Activated CD8-positive, alpha-beta memory T cell treated with anti-CD3 and anti-CD28 coated beads, Interleukin-2, amount 10 ng/mL, durations not matched to agents 7 days and 5 days (primary cell): ENCODE measurements at places on chromosomes 11 and 22.

DNA sequence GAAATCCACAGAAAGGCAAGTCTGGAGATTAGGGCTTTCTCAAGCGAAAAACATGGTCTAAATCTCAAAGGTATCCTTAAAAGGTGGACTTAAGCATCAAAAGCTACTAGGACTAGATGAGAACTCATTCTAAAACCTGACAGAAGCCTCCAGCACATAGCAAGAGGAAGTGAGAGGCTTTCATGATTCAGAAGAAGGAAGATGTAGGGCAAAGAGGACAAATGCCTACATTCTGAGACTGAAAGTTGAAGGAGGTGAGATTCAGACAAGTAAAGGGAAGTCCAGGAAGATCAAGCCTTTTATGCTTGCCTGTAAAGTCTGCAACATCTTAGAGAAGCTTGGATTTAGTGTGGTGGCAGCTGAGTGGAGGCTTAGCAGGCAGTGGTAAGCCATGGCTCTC is 98.9 kb downstream of the PGR start:
- DNase-seq: no peak

- no peak for DNase-seq
These were observed 4.8 kb upstream of the TRIM6 start for GRCh38 chr11:5591613-5592012.

DNA sequence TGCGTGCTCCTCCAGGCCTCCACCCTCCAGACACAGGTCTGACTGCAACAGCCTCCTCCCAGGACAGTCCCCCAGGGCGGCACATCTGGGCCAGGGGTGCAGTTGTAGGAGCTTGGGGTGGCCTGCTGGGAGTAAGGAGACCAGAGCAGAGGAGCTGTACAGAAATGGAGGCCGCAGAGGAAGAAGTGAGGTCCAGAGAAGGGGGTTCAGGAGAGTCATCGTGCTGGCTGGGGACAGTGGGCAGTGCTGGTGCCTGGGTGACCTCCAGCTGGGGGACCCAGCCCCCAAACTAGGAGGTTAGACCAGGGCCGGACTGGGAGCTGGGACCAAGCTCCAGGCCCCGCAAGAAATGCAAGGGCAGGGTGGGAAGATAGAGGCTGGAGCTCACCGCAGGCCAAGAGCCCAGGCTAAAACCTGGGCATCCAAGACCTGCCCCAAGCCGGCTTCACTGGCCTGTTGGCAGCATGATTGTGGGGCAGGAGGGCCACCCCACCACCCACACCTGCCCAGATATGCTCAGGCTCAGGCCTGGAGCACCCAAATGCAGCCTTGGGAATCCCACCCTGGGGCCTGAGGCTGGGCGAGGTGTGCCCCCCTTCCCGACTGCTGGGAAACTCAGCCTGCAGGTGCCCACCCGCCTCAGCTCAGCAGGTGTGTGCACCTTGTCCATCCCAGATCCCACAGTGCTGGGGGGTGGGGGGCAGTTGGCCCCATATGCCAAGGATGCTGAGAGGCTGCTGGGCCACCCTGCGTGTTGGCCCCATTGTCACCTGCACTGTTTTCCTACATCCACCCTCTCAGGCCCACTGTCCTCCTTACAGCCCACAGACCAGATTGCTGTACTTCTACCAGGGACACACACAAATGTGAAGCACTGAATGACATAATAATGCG is 96.9 kb downstream of the MORC2 start:
- DNase-seq: no peak

- no peak for DNase-seq
These were observed 54.7 kb downstream of the ABTB2 start for GRCh38 chr11:34303028-34303570.

DNA sequence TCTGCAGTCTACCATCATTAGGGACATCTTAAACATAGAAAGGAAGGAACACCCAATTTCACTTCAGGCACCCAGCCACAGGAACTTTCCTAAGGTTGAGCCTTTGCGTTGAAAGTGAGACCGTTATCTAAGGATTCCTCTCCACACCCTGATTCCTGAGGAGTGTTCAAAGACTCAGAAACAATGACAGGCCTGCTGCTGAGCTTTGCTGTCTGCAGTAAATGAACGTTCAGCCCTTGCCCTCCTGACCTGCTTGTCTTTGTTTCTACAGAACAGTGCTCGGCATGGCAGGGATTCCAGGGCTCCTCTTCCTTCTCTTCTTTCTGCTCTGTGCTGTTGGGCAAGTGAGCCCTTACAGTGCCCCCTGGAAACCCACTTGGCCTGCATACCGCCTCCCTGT is 7.0 kb downstream of the PRSS23 start:
- DNase-seq: no peak

- DNase-seq: no peak
These were observed 216.8 kb downstream of the TMEM135 start for GRCh38 chr11:87254562-87254961.

DNA sequence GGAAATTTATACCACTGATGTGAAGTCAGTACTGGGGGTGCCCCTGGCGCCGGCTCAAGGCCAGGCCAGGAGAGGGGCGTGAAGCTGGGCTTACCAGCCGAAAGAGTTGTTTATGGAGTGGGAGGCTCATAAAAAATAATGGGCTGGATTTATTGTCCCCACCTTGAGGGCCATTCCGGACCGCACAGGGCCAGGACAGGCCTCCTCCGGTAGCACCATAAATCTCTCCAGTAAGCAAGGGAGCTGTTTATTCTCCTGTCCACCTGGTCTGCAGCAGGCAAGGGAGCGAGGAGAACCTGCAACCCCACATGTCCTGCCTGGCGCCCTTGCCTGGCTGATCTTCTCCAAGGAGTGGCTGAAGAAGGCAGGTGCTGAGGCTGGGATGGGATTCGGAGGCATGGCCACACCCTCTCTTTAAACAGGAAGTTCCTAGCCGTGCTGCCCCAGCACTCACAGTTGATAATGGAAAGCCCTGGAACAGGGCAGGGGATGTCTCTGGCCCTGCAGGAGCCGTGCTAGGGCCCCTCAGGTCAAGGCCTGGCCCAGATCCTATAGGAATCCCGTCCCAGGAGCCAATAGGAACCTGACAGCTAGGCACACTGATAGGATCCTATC is 65.1 kb downstream of the SCUBE1 start:
- no peak for DNase-seq

DNA sequence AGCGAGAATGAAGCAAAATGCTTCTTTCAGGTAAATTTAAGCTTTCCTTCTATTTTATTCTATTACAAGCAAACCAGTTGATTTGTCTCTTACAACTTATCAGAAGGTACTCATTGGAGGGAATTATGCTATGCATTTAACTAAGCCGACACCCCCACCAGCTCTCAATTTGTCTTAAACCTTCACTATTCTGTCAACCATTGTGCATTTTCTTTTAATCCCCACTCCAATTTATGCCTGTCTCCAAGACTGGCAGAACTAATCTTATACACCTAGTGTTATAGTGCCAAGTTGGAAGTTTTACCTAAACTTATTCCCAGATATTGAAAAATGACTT is 12.5 kb downstream of the TAF1D start:
- DNase-seq: no peak

DNA sequence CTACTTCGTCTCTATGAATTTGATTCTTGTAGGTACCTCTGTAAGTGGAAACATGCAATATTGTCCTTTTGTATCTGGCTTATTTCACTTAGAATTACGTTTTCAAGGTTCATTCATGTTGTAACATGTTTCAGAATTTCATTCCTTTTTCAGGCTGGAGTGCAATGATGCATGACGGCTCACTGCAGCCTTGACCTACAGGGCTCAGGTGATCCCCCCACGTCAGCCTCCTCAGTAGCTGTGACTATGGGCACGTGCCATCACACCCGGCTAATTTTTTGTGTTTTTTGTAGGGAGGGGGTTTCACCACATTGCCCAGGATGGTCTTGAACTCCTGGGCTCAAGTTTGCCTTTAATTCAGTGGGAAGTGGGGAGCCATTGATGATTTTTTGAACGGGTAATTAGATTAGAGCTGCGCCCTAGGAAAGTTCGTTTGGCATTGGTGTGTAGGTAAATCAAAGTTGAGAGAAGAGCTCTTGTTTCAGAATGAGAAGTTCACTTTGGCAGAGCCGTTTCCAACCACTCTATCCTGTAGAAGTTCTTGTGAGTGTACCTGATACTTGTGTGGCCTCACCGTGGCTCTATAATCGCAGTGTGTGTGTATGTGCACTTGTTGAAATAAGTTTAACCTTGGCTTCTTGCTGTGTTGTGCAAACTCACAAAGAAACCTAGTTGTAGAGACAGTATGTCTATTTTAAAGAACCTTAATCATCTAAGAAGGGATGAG is 115.9 kb downstream of the NAV2 start:
- DNase-seq: no peak

- DNase-seq: no peak
These were observed 68.0 kb downstream of the USP47 start for GRCh38 chr11:11909727-11910126.

- no peak for DNase-seq
These were observed 1147.8 kb downstream of the JRKL start for GRCh38 chr11:97537407-97538150.
